Activated CD8-positive, alpha-beta T cell treated with anti-CD3 and anti-CD28 coated beads, Interleukin-2, amount 10 ng/mL, durations not matched to agents 7 days and 5 days (primary cell): ENCODE measurements at places on chromosomes 16 and 17. TPM values are rescaled to one million over a fixed set of nuclear protein-coding genes. Genes with fewer than 3 reads are reported as not detected.

GRCh38 chr16:79664407-79664806 lies 63.9 kb upstream of the MAF start:
- no peak for DNase-seq

The IGFALS gene
- total RNA-seq: not detected

The MYL4 gene
- total RNA-seq: not detected

GRCh38 chr16:28181515-28181914 lies 30.2 kb downstream of the XPO6 start:
- no peak for DNase-seq

- no peak for DNase-seq
Observed at GRCh38 chr17:30965686-30966085, 5.2 kb upstream of the RNF135 start.

GRCh38 chr16:29686740-29687332 lies 7.9 kb downstream of the QPRT start:
- DNase-seq: no peak

GRCh38 chr17:13054666-13055065 lies 36.8 kb upstream of the ELAC2 start:
- no peak for DNase-seq

DNA sequence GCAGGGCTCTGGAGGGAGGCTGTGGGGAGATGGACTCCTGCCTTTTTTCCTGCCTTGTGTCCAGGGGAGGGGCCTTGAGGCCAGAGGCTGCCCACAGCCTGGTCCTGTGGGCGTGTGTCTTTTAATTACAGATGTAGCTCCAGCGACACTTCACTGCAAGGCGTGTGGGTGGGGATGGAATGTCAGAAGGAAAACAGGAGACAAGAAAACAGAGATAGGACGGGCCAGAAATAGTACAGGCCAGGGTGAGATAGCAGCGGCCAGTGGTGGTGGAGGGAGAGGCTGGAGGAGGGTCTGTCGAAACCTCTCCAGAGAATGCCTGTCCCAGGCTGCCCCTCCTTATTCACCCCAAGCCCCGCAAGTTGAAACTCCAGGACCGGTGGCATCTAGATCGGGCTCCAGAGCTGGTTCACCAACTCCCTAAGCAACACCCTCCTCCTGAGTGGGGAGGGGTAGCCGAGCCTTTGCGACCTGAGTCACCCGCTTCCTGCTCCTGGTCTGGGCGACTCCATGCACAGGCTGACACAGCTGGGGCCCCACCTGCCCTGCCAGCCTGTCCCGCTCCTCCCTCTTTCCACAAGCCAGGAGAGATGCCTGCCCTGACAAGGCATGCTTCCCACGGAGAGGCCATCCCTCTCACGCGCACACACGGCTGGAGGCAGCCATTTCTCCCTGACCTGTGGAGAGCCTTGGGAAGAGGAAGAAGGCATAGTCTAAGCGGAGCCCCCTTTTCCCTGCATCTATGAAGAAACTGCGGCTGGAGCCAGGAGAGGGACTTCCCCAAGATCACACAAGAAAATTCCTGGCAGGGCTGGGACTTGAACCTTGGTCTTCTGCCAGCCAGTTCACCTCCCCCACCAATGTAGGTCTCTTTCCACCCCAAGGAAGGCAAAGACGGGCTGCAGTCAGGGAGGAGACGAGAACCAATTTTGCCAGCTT lies 6.6 kb upstream of the JUP start:
- no peak for DNase-seq

- DNase-seq: no peak
Observed at GRCh38 chr16:86249631-86250030, 260.7 kb upstream of the FOXF1 start.

DNA sequence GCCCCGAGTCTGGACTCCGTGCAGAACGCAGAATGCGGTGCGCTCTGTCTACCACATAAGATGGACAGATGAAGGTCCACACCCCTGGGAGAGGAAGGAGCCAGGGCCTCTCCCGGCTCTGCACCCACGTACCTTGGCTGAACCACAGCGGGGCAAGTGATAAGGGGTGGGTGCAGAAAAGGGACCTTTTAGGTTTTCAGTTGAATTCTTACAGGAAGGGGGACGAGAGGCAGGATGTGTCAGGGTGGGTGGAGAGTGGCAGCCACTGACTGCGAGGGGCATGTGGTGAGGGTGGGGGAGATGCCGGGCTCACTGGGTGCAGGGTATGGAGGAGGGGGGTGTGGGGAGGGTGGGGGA lies 372 bp downstream of the CD300A start:
- DNase-seq: no peak

DNA sequence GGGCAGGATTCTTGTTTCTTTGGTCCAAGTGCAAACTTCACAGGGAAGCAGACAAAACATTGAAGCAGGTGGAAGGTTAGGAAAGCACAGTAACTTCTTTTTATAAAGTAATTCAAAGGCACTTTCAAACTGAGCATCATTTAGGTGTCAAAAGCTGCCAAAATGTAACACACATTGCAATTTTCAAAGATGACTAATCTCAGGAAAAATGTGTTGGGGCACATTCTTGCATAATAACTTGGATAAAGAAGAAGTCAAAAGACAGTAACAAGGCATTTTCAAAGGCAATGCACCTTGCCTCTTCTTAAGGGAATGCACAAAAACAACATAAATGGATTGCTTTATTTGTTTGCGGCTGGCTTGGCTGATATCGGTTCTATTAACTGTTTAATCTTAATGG lies 3.6 kb downstream of the KCNJ2 start:
- no peak for DNase-seq

GRCh38 chr17:2083613-2084035 lies 28.7 kb downstream of the HIC1 start:
- no peak for DNase-seq

DNA sequence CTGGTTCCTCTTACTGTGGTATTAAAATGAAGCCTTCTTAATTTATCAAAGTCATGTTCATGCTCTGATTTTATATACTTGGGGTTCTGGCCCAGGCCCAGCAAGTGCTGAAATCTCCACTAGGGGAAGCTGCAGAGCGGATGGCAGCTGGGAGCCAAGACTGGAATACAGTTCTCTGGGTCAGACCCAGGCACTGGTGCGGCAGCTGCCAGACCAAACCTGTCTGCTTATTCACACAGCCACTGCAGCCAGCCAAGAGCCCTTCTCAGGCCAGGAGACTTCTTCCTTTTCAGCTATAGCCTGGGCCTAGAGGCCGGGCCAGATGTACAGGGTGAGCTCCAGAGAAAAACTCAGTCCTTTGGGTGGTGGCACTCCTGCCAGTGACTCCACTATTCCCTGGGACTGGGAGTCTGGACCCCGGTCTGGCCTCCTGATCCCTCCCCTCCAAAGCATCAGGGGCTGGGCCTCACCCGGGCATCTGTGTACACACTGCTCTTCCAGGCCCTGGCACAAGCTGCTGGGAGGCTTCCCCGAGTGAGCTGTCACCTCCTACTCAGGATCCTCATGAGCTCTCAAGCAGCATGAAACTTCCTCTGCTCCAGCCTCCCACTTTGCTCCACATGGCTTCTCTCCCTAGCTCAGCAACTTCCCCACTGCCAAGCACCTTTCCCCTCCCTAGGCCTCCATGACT lies 24.4 kb downstream of the ATP6V0D1 start:
- DNase-seq: no peak

DNA sequence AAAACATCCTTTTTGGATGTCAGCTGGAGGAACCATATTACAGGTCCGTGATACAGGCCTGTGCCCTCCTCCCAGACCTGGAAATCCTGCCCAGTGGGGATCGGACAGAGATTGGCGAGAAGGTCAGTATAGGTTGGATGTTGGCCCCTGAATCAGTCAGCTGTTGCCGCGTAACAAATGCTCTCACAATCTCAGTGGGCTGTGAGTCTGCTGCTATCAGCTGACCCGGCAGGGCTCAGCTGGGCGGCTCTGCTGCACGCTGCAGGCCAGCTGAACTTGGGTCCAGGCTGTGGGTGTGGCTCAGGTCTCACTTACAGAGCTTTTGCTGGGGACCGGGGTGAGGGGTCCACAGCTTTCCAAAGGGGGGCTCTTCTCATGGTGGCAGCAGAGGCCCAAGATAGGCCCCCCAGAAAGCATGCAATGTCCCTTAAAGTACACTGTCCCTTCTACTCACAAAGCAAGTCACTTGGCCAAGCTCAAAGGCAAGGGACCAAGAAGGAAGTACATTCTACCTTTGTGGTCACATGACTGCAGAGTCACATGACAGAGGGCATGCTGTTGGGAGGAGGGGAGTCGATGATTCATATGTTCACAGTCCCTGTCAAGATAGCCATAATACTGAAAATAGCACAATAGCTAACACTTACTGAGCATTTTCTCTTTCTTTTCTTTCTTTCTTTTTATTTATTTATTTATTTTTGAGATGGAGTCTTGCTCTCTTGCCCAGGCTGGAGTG lies 134.2 kb downstream of the ABCC1 start:
- DNase-seq: peak; percentile 28

- DNase-seq: no peak
Observed at GRCh38 chr17:34254651-34255380, at the start of gene CCL2. Gene CCL2, plus strand, starts transcription at chr17:34255285. Its CDS starts 65 bp downstream, at chr17:34255350.

DNA sequence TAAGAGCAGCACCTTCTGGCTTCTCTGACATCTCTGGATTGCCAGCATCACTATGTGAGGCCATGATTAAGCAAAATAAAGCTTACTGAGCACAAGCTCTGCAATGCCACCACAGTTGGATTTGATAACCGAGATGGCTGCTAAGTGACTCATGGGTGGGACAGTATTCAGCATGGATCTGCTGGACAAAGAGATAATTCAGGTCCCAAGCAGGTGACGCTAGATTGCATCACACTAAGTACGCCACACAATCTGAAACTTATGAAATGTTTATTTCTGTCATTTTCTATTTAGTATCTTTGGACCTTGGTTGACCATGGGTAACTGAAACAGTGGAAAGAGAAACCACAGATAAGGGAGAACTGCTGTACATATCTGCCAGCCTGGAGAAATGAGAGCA lies 27.4 kb downstream of the CDRT15 start:
- no peak for DNase-seq

GRCh38 chr17:9361188-9361955 lies 214.2 kb downstream of the STX8 start:
- DNase-seq: no peak

The EEF2KMT gene
- 11.5 TPM for total RNA-seq

The KRTAP9-7 gene
- total RNA-seq: not detected

- no peak for DNase-seq
Observed at GRCh38 chr16:72969146-72969545, 78.8 kb downstream of the ZFHX3 start.

The MFSD6L gene
- total RNA-seq: 1.5 TPM

GRCh38 chr17:58329035-58329809 lies 627 bp upstream of the TSPOAP1 start:
- DNase-seq: peak; percentile 90

The NTN1 gene
- not detected for total RNA-seq

DNA sequence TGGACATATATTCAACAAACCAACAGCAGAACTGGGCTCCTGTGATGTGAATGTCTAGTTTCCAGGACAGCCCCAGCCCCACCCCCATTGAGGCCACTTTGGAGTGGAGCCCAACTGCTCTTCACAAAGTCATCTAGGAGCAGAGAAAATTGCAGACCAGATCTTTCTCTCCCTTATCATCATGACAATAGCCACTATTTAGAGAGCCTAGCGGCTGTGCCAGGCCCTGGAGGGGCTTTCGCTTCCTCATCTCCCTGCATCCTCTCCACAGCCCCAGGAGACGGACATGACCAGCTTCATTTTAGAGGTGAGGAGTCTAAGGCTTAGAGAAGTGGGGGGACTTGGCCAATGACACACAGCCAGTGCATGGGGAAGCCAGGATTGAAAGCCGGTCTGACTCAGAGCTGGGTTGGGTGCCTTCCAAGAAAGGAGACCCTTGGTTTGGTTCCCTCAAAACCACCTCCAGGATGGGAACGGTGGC lies 1.4 kb downstream of the PRSS8 start:
- no peak for DNase-seq

The GPR142 gene
- total RNA-seq: not detected

The KCNJ2 gene
- not detected for total RNA-seq

The ABCC12 gene
- total RNA-seq: not detected

The DOC2A gene
- total RNA-seq: not detected

The TPSAB1 gene
- total RNA-seq: not detected

- DNase-seq: no peak
Observed at GRCh38 chr17:27848931-27849330, 44.2 kb downstream of the LYRM9 start.

The KRT33A gene
- not detected for total RNA-seq

The KCNH6 gene
- total RNA-seq: not detected

The CCL23 gene
- not detected for total RNA-seq

The SLC5A10 gene
- not detected for total RNA-seq

The RPH3AL gene
- 3.8 TPM for total RNA-seq

DNA sequence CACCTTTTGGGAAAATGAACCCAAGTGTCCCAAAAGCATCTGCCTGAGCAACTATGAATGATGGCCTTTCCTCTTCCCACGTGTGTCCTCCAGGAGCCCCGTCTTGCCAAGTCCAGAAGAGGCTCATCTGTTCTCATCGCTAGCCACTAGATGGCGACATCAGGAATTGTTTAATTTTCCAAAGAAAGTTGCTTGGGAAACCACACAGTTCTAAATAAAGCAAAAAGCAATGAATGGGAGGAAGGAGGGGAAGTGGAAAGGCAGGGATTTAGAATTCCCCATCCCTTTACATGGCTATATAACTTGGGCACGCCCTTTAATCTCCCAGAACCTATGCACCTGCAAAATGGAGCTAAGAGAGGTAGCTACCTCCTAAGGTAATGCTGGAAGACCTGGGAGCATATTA lies 9.0 kb upstream of the CDH5 start:
- DNase-seq: peak; percentile 36

The AANAT gene
- total RNA-seq: not detected

The TBC1D3D gene
- total RNA-seq: 0.23 TPM

DNA sequence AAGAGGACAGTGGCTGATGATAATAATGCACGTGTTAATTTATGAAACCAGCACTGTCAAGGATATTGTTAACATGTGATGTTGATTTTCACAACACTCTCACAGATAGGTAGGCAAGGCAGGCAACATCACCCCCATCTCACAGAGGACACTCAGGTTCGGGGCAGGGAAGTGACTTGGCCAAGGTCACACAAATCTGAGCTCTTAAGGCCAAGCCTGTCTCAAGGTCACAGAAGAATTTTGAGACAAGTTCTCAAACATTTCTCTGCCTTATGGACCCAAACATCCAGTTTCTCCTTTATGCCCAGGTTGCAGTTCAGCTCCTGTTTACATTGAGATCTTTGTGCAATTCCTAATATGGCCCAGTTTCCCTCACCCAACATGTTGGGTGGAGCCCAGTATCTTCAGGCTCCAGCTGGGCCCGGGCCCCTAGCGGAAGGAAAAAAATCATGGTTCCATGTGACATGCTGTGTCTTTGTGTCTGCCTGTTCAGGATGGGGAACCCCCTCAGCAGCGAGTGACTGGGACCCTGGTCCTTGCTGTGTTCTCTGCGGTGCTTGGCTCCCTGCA lies 1.3 kb downstream of the SLC2A4 start:
- no peak for DNase-seq

DNA sequence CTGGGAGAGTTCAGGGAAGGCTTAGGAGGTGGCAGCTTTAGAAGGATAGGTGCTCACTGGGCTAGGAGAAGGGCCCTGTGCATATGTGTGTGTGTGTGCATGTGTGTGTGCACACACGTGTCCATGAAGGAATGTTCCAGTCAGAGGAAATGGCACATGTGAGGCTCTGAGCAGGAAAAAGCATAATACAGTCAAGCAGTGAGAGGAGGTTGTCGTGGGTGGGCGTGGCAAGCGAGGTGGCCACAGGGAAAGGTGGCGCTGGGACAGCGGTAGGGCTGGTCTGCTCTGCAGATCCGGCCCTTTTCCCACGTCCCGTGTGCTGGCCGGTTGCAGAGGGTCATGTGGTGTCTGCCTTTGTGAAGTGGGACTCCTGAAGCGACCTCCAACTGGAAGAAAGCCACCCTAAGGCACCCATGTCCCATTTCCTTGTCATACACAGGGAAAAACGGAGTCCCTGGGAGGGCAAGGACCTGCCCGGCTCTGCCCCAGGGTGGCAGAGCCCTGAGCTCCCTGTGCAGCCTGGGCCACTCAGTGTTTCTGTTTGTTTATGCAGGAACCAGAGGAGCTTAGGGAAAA lies 40.1 kb downstream of the NT5M start:
- no peak for DNase-seq
